Activated T-cell treated with anti-CD3 and anti-CD28 coated beads, Interleukin-2, amount 50 U/mL, for 48 hours (primary cell): ENCODE measurements at places on chromosomes 11 and 22.

- DNase-seq = no peak
These were observed at the start of gene INPP5J for GRCh38 chr22:31122532-31123291. INPP5J (plus strand) TSS chr22:31122966; CDS start chr22:31123015, 49 bp downstream.

DNA sequence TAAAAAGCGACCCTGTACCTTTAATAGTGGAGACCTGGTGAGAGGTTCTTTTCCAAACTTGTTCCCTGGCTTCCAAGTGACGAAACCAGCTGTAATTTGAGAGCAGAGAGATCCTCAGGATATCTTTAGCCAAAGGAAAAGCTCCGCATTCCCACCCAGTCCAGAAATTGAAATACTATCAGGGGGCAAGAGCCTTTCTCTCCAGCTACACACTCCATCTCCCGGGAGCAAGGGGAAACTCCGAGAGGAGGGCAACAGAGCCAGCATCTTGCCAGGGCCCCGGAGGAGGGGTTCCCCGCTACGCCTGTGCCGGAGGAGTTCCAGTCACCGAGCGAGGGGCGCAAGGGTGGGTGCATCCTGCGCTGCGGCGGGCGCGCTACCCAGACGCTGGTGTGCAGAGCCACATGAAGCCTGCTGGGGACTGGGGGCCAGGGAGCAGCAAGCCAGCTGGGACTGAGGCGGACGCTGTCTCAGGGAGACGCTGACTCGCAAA, at the start of gene FIBIN:
TSS of gene FIBIN (plus strand) at position 148 of the 493 bp plus-strand sequence. CDS start 415 bp downstream, outside the sequence.
- DNase-seq = no peak

DNA sequence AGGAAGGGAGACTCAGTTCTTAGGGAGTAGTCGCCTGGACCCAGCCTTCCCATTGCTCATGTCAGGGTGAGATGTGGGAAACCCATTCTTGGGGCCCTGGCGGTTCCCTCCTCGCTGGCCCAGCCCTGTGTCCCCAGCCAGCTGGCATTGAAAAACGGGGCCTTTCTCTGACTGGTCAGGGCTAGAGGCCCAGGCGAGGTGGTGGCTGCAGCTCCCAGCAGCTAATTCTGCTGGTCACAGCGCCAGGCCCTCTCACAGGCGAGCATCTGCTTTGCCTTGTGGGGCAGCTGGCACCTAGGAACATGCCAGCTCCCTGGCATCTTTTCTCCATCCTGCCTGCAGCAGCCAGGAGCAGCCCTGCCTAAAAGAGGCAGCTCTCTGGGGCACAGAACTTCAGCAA, 20.1 kb downstream of the TSPAN18 start:
- DNase-seq = no peak

- DNase-seq = no peak
These were observed 88.1 kb downstream of the TP53I11 start for GRCh38 chr11:44862558-44863101.

DNA sequence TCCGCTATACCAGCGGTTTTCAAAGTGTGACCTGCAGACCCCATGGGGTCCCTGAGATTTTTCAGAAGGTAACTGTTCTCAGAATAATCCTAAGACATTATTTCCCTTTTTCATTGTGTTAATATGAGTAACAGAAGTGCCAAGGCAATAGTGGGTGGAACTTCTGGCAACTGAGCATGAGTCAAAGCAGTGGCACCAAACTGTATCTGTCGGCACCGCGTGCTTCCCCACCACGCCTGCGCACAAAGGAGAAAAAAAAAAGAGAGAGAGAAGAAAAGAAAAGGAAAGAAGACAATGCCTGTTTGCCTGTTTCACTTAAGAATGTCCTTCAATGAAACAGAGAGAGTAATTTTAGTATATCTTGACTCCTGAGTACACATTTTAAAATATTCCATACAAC, 679.9 kb downstream of the OPCML start:
- DNase-seq = no peak
